ENCODE measurements at places on chromosomes 6 and 20.

GRCh38 chr6:36957773-36958271 lies 3.3 kb downstream of the PI16 start:
- no peak for DNase-seq

DNA sequence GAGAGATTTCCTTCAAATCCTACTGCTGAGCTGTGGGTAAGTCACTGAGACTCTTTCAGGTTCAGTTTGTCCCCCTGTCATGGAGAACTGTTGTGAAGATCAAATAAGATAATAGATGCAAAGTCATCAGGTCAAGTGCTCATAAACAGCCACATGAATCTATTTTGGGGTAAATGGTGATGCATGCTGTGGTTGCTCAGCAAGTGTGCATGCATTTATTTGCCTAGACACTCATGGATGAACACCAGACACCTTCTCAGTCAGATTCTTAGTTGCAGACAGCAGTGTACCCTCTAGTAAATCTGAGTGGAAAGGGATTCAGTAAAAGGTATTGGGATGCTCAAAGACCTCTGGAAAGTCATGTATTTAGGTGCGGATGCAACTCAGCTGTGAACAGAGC lies 168.0 kb upstream of the FOXA2 start:
- DNase-seq, result no peak

- DNase-seq, result no peak
These were observed 221.6 kb upstream of the CDYL start for GRCh38 chr6:4554645-4555044.

GRCh38 chr6:44737341-44737740 lies 349.8 kb downstream of the CDC5L start:
- DNase-seq, result no peak

DNA sequence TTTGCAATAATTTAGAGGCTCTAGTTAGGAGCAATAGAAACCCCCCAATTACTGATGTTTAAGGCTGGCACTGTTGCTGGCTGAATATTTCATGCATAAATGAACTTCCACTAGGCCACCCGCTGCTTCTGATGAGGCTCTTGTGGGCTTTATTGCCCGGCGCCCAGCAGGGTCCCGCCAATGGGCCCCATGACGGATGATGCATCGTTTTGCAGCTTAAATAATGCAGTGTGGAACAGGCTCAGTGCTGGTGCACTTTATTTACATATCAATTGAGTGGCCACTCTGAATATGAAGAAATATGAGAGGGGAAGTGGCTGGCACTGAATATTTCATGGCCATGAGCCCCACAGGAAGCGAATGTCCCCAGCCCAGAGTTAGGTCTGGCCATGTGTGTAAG lies 155.3 kb upstream of the MAFB start:
- no peak for DNase-seq

DNA sequence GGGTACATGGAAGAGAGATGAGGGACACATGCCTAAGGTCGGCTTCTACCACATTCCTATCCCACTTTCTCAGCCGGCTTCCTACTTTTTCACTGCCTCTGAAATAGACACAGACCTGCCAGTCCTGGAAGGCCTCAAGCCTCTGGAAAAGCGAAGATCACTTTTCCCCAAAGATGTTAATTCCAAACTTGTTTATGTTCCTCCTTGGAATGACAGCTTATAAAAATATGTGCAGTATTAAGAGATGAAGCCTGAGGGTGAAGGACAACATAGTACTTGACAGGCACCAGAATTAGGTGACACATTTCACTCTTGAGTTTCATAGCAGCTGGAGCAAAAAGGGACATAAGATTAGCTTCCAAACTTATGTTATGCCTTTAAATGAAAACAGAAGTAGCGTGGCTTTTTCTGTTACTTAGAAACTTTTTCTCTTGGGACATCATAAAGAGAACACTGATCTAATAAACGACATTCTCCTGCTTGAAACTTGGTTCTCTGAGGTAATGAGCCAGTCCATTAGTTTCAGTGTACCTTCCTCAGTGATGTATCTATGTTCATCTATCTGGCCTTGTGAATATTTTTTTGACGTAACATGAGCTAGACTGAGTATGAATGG lies 25.3 kb downstream of the FOXO3 start:
- DNase-seq, result no peak

DNA sequence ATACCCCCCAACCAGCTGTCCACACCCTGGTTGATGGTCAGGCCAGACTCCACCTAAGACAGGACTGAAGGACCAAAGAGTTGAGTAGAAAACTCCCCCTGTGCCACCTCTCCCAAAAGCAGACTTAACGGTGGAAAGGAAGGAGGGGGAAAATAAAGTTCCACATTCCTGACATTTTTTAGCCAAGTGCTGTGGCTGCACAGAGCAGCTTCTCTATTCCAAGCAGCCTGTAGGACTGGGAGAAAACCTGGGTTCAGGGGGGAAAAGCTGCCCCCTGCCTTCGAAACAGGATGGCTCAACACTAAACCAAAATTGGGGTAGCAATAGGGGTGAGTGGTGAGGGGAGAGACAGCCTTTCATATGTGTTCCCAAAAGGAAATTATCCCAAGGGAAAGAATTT lies 3.6 kb downstream of the TRAM2 start:
- peak; percentile 44 for DNase-seq

- DNase-seq, result no peak
These were observed 23.9 kb downstream of the PNLDC1 start for GRCh38 chr6:159823953-159824352.

DNA sequence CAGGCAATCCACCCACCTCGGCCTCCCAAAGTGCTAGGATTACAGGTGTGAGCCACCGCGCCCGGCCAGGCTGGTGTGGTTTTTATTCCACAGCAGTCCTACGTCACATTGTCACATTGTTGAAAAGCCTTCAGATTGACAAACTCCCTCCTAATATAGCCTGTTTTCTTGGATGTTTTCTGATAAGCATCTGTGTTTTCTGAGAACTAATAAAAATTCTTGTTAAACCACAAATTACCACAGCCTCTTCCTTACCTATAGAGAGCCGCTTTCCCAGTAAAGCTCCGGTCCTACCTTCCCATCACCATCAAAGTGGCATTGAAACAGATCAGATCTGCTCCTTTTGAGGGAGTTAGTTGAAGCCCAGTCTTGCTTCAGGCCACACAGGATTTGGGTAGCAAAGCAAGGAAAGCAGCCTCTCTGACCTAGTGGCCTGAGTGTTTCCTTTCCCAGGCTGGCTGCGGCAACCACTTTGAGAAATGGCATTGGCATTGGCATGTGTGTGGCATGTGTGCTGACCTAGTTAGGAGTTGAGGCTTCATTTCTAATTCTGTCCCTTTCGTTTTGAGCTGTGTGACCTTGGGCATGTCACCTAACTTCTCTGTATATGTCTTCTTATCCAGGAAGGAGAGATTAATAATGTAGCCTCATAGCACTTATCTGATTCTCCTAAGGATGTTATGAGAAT lies 1.7 kb upstream of the PKIG start:
- no peak for DNase-seq

- no peak for DNase-seq
These were observed 61.2 kb downstream of the VEGFA start for GRCh38 chr6:43831191-43831590.

GRCh38 chr6:39901670-39902069 lies 32.6 kb downstream of the MOCS1 start:
- DNase-seq, result no peak

DNA sequence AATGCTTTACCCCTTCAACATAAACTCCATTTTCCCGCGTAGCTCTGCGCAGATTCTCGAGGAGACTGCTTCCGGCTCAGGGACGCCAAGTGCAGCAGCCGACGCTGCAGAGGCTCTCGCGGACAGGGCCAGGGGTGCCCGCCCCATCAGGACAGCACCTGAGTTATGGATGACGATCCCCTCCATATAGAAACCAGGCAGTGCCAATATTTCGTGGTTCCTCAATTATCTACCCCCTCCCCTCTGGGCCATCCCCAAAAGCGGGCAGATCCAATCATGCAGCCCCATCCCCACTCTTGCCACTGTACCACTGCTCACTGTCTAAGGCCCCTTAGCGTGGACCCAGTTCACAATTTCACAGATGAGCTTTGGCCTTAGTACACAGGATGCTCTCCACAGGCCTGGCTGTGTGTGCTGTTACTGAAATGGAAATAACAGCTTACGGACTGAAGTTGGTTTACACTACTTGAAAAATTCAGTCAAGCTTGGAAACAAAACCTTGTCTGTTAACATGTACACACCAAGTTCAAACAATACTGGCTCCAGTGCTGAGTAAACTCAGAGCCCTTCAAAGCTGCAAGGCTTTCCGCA lies 74.5 kb downstream of the DACT2 start:
- DNase-seq, result no peak

DNA sequence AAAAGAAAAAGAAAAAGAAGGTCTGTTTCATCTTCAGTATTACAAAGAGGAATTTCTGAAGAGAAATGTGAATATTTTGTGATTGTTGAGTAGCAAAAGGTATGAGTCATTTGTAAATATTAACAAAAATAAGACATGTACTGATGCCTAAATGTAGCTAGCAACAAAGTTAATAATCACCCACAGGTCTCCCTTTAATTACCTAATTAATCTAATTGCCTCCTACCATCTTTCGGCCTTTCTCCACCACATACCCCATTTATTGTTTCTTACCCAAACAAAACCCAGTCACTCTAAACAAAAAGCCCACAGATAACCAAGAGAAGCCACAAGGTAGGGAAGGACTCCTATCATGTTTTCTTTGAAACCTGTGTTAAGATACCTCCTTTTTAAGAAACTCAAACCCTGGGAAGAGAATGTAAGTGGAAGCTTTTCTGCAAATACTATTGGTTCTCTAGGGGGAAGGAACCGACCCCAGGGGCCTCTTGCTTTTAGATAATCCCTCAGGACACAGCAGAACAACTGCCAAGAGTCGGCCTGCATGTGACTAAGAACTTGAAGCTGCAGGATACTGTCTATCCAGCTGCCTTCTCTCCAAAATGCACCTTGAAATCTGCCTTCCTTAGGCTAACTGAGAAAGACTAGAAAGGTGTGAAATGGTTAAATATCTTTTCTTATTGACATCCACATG lies 16.1 kb upstream of the STK38 start:
- DNase-seq, result peak; percentile 15

DNA sequence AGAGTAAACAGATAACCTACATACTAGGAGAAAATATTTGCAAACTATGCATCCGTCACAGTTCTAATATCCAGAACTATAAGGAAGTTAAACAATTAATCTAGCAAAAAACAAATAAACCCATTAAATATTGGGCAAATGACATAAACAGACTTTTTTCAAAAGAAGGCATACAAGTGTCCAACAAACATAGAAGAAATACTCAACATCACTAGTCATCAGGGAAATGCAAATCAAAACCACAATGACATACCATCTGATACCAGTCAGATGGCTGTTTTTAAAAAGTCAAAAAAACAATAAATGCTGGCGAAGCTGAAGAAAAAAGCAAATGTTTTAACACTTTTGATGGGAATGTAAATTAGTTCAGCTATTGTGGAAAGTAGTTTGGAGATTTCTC lies 1117.7 kb upstream of the MAP3K7 start:
- DNase-seq, result no peak

DNA sequence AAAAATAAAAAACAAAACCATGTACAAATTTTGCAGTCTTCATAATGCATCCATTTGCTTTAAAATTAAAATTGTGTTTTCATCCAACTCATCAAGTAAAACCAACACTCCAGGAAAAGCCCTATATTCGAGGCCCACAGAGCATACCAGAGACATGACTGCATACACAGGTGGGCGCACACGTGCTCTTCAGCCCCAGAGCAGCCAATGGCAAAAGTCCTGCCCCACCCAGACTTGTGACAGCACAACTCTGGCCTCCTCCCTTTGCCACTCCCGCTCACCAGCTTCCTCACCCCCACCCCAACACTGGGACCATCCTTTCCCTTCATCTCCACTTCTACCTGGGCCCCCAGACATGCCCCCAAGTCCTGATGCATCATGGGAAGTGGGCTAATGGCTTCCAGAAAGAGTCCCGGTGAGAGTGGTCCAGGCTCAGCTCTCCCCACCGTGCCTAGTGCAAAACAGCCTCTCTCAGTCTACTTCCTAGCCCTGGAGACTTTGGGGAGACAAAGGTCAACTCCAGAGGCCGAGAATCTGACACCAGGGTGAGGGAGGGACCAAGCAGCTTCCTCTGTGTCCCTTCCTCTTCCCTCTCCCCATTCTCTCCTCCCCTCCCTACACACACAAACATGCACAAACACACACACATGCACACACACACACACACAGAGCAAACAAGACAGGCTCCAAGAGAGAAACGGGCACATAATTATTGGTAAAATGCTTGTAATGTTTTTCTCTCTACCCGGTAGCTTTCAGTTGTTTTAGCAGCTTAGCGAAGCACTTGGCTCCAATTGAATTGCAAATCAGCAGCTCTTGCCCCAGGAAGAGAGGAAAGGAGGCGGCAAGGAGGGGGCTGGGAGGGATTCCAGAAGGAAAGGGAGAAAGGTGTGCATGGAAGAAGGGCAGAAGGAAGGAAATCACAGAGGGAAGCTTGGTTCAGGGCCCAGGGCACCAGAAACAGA lies 14.3 kb downstream of the GRM4 start:
- DNase-seq, result no peak

DNA sequence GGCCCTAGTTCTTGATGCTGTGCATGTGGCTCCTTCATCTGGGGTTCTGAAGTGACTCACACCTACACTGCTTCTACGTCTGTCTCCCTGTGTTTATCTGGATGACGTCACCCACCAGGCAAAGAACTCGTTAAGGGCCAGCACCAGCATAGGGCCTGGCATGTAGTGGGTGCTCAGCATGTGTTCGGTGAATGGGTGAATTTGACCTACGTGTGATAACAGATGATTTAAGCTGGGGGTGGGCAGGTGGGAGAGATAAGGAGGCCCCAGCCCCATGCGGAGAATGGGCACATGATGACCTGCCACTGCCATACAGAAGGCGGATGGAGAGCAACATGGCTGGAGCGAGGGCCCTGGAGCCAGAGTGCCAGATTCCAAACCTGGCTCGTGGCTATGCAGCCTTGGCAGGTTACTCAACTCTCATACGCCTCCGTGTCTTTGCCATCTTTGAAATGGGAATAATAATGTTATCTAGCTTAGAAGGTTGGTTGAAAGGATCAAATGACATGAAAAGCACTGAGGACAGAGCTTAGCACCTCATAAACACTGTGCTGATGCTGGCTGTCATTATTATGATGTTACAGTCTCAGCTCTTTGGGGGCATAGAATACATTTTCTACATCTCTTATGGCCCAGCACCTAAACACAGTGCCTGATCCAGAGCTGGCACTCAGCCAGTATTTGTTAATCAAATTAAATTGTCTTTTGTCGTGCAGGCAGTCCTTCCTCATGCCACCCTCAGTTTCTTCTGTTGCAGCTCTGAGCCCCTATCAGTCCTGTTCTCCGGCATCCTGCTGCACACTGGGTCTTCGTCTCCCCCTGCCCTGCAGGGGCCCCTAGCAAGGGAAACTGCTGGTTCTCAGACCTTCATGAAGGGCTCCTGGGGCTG lies 39.6 kb downstream of the VEGFA start:
- no peak for DNase-seq

- DNase-seq, result no peak
These were observed 64.0 kb upstream of the SNX9 start for GRCh38 chr6:157759028-157759427.

Measured in tongue (tissue), 3 donors.